Activated CD4-positive, alpha-beta T cell treated with anti-CD3 and anti-CD28 coated beads for 4 hours (primary cell): ENCODE measurements at places on chromosomes 16 and 17.

GRCh38 chr17:74981318-74981978 lies 6.0 kb upstream of the CDR2L start:
- DNase-seq: no peak

- DNase-seq: no peak
Observed at GRCh38 chr17:37299257-37299980, 76.4 kb upstream of the C17orf78 start.

- no peak for DNase-seq
Observed at GRCh38 chr17:59510611-59511010, 54.8 kb upstream of the DHX40 start.

- DNase-seq: no peak
Observed at GRCh38 chr17:75897160-75898019, 639 bp upstream of the TRIM65 start.

GRCh38 chr16:78290872-78291591 lies 191.6 kb downstream of the WWOX start:
- no peak for DNase-seq

GRCh38 chr17:83192161-83192788 lies 112.9 kb downstream of the METRNL start:
- no peak for DNase-seq

DNA sequence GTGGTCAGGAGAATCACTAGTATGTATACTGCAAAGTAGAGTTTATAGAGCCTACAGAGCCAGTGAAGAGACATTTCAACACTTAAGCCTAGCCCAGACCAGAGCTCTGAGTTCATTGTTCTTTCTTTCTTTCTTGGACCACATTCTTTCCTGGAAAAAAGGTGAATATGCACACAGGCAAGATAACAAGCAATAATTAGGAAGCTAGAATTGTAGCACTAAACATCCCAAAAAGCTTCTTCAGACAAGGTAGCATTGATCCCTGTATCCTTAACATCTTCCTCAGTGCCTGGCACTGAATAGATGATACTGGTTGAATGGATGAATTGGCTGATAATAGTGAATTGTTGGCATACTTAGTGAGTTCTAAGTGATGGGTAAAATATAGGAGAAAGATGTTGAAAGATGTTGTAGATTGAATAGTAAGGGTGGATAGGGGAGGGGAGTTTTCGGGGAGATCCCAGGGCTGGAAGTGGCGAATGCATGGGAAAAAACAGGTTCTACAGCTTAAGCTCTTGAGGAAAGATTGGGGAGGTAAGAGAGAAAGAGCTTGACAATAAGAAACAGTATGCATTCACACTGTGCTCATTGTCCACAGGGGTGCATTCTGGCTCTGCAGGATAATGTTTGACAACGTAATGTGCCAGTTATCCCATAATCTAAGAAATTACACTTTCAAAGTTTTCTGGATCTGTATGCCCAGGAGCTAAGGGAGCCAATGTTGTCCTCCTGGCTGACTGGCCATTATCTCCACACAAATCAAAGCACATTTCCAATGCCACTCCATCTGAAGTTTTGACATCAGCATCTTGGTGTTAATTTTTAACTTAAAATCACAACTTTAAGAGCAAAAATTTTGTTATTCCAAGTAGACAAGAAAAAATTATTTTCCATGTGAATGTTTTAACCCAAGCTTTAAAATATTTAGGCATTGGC lies 35.6 kb downstream of the TUBD1 start:
- no peak for DNase-seq

- no peak for DNase-seq
Observed at GRCh38 chr17:78032166-78032565, 73.7 kb downstream of the TNRC6C start.

GRCh38 chr17:58468944-58469343 lies 19.3 kb downstream of the HSF5 start:
- no peak for DNase-seq

GRCh38 chr17:68640242-68640989 lies 39.2 kb upstream of the FAM20A start:
- DNase-seq: no peak

GRCh38 chr17:80948976-80949450 lies 42.6 kb upstream of the CHMP6 start:
- DNase-seq: no peak

DNA sequence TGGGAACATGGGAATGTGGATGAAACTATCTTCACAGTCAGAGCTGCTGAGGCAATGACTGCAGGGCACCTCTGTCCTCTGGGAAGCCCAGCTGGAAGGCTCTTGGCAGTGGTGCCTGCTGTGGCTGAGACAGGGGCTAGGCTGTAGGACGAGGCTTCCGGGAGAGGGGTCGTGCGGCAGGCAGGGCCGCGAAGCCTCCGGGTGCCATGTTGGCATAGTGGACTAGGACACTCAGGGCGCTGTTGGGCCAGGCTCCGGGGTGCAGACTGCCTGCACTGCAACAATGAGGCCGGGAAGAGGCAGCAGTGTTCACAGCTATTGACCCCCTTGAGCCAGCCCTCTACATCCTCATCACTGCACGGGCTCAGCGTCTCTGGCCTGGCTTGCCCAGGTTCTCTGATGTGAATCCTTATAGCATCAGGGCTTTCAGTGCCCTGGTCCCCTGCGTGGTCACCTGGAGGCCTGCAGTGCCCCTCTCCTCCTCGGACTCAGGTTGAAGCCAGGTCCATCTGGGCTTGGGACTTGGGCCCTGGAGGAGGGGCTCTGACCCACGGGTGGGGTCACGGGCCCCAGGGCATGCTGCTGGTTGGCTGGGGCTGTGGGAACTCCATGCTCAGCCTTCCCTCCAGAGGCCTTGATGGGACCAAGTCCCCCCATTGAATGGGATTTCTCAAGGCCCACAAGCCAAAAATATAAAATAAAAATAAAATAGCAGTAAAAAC lies 91.6 kb downstream of the TNFRSF13B start:
- no peak for DNase-seq

DNA sequence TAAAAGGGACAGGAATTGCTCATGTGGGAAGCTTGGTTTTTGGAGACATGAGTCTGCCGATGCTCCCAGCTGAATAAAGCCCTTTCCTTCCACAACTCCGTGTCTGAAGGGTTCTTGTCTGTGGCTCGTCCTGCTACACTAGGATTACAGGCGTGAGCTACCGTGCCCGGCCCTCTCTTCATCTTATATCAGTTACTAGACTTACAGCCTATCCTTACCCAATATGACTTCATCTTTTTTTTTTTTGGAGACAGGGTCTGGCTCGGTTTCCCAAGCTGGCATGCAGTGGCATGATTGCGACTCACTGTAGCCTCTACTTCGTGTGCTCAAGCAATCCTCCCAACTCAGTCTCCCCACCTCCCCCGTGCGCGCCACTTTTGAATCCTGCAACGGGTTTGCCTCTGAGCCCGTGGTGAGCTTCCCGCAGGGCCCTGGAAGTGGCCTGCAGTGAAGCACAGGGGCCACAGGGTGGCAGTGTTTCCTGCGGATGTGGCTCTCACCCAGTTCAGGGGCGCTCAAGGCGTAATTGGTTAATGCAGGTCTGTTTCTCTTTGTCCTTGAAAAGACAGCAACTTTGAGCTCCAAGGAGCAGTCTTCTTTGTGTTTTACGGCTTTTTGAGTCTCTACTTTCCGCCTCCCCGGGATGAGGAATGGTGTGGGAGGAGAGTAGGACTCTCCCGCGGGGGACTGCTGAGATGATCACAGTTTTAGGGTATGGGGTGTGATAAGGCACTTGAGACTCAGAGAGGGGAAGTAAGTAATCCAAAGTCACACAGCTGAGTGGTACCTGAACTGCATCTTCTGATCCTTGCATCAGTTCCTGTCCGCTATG lies 22.7 kb upstream of the GPRC5B start:
- peak; percentile 69 for DNase-seq

GRCh38 chr16:2398520-2398919 lies 30.7 kb upstream of the CCNF start:
- DNase-seq: no peak

- DNase-seq: no peak
Observed at GRCh38 chr16:2366660-2367309, 26.3 kb upstream of the ABCA3 start.

DNA sequence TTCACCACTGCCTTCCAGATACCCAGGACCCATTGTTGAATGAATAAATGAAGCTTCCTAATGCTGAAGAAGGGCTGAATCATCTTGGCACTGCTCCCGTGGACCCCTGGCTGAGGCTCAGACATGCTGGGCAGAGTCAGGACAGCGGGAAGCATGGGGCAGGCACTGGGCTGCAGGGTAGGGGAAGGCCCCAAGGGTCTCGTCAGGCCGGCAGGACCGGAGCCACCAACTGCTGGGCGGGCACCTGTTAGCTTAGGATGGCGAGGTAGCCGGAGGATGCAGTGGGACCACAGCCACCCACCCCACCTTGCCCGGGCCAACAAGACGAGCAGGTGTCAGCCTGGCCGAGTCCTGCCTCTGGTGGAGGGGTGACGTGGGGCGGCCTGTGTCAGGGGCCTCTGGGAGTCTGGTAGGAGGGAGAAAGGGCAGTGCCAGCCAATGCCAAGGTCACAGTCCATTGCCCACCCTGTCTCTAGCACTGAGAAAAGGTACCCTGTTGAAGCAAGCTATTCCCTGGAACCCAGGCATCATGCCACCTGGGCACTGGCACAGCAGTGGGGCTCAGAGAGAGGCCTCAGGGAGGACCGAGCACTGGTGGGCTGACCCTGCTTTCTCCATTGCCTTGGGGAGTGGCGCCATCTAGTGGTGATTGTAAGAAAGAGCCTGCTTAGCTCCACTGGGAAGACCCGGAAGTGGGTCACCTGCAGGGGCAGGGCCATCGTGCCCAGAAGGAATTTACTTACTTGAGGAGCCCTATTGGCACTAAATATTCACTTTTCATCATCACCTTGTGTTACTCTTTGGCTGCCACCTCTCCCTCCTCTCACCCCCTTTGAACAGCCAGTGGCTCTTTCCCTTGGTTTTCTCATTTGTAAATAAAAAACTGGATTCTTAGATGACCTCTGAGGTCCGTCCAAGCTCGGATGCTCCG lies 3.0 kb upstream of the DLX3 start:
- DNase-seq: peak; percentile 86

DNA sequence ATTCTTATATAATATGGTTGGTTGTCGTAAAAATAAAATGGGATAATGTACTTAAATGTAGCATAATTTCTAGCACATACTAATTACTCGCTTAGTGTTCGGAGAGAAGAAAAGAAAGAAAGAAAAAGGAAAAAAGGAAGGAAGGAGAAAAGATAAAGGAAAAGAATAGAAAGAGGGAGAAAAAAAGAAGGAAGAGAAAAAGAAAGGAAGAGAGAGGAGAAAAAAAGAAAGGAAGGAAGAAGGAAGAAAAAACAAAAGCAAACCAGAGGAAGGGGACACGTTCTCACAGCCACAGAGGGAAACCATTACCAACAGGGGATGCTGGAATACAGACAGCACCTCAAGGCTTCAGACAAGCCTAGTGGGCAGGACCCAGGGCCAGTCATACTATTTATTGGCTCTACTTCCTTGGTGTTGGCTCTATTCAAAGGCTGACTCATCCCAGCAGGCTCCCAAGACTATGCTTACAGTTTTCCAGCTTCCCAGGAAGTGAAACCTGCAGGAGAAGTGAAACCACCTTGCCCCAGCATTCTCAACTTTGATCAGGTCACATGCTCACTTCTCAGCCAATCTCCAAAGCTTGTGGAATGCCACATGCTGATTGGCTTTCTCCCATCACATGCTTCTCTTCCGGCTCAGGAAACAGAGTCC lies 273.5 kb upstream of the IRX5 start:
- no peak for DNase-seq

GRCh38 chr16:86245351-86245750 lies 265.0 kb upstream of the FOXF1 start:
- DNase-seq: no peak

DNA sequence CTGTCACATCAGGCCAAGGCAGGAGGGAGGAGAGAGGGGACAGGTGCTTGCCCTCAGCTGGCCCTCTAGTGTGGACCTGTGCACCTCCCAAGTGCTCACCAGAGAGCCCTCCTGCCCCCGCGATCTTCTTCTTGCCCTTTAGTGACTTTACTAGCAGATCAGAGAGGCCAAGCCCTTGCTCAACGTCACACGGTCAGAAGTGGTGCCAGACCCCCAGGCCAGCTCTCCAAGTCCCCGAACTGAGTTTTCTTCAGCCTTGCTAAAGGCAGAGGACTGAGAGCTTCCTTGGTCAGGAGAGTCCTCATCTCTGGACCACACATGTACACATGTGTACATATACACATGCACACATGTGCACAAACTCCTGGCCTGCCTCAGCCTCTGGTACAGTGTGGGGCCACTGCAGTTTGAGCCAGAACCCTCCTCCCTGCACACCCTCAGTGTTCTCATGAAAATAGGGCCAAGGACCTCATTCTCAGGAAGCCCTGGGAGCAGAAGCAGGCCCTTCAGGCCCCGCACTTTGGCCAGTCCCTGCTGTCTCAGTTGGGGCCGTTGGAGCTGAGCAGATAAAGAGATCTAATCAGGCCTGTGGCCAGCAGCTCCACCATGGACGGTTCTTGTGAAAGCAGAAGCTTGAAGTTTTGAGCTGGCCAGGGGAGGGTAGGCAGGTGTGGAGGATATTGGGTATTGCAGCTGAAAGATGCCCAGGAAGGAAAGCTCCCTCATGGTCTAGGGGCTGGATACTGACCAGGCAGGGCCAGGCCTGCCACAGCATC lies 7.4 kb upstream of the EPX start:
- no peak for DNase-seq

GRCh38 chr17:82400830-82401229 lies 17.3 kb upstream of the HEXD start:
- peak; percentile 39 for DNase-seq
